ENCODE measurements at places on chromosomes 12 and 14.
A peak's percentile ranks its signal among the peaks of the same experiment; 100 is the strongest.

DNA sequence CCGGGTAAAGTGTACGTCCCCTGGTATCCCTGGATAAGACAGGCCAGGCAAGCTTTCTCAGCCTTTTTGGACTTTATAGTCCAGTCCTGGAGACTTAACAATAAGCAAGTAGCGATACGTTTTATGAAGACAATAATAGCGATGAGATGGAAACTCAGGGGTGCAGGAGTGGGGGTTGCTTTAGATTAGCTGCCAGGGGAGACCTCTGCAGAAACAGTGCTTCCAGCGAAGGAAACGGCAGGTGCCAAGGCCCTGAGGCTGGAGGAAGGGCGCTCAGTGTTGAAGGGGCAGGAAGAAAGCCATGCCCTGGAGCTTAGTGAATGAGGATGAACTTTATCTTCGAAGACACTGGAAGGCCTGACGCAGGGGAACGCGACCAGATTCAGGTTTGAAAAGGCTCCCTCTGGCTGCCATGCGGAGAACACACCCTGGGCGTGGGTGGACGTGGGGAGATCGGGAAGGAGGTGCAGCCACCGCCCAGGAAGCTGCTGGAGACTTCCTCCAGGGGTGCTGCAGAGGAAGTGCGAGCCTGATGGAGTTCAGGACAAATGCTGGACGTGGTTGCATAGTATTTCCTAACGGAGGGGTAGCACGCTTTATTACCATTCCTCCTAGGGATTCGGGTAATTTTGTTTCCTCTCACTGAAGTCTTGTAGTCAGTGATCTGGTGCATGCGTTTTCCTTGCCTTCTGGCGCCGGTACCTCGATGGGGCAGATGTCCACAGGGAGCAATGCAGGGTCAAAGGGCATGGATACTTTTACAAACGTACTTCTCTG is 26.1 kb upstream of the UBC start:
- DNase-seq = peak; percentile 95

DNA sequence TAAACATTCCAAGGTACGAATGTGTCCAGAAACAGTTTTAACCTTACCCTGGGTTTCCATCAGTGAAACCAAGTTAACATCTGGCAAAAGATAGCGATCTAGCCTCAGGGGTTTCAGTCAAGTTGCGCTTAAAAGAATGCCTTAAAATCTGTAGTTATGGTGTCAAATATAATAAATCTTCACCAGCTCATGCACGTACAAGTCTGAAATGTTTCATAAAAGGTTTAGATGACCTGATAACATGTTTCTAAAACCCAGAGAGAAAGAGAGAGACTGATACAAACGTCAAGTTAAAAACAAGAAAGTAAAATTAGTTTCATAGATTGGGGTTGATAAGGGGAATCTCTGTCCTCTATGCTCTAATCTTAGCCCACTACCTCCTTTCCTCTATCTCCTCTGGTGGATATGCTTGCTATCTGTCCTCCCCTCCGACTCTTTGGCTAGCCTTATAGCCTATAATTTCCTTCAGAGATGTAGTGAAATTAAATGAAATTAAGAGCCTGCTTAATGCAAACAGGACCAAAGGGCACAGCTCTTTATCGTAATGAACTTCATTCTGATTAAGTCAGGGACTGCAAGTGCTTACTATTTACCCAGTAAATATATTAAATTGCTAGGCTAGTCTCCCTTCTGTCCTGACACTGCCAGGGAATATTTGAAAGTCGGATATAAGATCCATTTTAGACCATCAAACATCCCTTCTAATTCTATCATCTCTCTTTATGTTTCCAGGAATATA is 18.4 kb upstream of the FOS start:
- no peak for DNase-seq

DNA sequence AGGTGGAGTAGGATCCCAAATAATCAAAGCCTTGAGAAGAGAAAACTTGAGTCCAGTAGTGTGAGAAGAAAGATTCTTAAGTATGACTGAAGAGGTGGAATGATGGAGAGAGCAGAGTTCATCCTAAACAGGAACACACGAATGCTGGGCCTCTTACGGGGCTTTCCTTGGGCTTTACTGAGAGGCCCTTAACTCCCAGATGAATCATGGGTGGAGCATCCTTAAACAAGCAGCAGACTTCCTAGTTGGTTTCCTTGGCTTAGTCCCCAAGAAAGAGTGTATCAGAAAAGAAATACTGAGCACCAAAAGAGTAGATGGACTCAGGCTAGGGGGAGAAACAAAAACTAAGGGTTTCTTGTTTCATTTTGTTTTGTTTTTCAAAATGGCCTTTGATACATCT is 132.5 kb downstream of the GPR135 start:
- DNase-seq = no peak

DNA sequence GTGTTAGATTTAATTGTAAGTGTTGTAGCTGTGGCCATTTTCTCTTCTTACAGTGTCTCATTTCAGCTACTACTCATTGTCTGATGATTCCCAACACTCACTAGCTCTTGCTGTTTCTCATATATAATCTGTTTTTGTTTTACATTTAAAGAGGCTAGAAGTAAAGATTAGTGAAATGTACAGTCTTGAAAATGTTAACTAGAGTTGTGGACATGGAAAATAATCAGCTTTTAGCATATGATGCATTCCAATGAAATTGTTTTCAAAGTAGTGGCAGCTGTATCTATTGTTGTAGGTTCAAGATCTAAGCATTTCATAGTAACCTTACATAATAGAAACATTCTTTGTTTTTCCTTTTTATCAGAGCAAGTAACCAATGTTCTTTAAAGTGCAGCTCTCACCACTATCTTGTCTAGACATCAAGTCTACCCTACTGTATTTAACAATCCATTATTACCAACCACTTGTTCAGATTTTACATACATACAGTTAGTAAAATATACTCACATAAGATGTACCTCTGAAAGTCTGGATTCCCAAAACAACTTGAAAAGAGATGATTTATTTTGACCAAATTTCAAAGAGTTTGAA is 76.9 kb downstream of the PPHLN1 start:
- no peak for DNase-seq

- DNase-seq = no peak
These were observed at the start of gene NPAS3 for GRCh38 chr14:32938719-32939253. Gene NPAS3 (plus strand): TSS chr14:32938879.

GRCh38 chr12:51755251-51755650 is 93.3 kb downstream of the FIGNL2 start:
- no peak for DNase-seq

DNA sequence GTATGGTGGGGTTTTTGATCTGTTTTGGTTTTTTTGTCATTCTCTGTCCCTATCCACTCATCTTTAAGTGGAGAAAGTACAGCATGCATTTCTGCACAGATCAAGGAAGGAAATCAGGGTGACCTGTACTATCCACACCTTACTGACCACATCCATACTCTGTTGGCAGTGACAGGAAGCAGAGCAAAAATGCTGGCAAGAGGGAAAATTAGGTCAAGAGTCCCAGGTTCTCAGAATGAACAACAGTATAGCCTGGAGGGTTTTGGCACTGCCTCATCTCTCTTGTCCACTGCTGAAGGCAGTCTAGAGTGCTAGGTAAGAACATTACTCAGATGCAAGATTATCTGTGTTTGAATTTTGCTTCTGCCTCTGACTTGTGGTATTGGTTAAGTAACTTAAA is 70.7 kb downstream of the TAOK3 start:
- DNase-seq = peak; percentile 77

DNA sequence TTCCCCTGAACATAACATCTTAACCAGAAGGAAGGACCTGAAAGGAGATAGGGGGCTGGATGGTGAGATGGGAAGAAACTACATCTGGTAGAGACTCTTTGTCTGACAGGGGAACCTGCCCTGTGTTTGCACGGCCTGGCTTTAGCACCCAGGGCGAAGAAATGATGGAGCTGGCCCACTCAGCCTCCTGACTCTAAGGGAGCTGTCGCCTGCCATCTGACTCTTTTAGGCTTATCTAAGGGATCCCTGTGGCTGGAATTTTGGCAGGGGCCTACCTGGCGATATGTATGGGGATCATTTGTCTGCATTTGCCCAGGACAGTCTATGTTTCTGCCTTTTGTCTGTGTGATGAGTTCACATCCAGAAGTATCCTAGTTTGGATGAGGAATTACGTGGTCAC is 15.6 kb upstream of the CACNA2D4 start:
- DNase-seq = no peak

DNA sequence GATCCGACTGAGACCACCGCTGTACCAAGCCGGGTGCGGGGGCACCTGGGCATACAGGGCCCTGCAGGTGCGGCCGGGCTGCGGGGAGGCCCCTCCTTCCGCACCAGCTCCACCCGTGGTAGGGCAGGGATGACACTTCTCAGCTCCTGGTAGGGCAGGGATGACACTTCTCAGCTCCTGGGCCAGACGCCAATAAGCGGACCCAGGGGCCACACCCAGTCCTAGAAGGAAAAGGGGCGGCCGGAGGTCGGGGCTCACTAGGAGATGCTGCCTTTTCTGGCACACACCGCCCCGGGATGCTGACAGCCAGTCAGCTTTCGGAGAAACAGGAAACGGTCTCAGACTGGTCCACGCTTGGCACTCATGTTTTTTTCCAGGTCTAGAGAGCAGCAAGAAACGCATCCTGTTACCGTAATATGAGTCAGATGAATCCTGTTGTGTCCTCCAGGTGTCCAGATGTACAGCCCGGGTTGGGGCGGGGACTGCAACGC is 34.8 kb downstream of the NFKBIA start:
- peak; percentile 93 for DNase-seq

- no peak for DNase-seq
These were observed 97.8 kb downstream of the PLEKHA5 start for GRCh38 chr12:19227190-19227879.

All from RWPE2 (cell line).